Left ventricle myocardium superior (tissue), 1 donor: ENCODE measurements at places on chromosomes 13 and 19.
A peak's percentile ranks its signal among the peaks of the same experiment; 100 is the strongest.

DNA sequence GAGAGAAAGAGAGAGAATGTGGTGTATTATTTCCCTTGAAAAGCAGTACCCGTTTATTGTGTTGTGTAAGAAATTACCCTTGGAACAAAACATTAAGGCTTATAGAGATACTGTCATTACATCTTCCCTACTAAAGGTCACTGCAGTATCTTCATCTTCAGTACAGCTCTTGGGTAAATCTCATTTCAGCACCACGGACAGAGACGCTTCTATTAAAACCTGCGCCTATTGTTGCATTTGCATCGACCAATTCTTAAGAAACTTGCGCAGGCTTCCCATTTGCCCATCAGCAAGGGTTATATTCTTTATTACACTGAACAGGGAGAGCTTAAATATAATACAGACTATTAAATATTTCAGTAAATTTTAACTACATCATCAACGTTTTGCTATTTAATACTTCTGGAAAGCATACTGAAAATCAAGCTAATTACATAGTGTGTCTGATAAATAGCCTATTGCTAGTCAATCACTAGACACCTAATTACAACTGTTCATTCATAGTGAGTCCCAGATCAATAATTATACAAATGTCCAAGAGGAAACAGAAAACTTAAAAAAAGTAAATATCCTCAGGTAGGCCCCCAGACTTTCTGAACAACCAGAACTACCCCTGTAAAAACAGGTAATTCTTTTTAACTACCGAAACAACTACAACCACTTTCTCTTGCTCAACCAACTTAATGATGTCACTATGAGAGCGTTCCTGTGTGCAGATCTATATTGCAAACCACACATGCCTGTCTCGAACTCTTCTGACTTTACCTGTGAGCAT, 350.6 kb downstream of the LIG4 start:
- DNase-seq = no peak

- DNase-seq = no peak
These were observed 308.6 kb downstream of the GPC6 start for GRCh38 chr13:93535251-93535650.

DNA sequence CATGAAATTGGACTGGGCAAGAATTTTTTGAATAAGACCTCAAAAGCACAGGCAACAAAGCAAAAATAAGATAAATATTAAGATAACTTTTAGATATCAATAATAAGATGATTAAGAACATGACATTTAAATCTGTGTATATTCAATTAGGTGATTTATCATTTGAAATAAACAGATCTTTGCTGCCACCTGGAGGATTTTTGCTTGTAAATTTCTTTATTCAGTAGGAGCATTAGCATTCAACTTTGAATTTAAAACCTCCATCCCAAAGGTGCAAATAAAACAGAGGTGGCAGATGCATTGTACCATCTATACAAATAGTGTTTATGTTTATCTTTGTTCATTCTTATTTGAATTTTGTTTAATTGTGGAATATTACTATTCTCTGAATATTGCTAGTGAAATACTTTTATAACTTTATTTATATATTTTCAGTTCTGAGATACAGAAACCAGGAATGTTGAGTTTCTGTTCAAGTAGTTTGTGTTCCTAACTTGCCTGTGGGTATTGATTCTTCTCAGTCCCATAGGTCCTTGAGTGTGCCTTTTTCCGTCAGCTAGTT, 20.9 kb downstream of the COG6 start:
- DNase-seq = no peak

DNA sequence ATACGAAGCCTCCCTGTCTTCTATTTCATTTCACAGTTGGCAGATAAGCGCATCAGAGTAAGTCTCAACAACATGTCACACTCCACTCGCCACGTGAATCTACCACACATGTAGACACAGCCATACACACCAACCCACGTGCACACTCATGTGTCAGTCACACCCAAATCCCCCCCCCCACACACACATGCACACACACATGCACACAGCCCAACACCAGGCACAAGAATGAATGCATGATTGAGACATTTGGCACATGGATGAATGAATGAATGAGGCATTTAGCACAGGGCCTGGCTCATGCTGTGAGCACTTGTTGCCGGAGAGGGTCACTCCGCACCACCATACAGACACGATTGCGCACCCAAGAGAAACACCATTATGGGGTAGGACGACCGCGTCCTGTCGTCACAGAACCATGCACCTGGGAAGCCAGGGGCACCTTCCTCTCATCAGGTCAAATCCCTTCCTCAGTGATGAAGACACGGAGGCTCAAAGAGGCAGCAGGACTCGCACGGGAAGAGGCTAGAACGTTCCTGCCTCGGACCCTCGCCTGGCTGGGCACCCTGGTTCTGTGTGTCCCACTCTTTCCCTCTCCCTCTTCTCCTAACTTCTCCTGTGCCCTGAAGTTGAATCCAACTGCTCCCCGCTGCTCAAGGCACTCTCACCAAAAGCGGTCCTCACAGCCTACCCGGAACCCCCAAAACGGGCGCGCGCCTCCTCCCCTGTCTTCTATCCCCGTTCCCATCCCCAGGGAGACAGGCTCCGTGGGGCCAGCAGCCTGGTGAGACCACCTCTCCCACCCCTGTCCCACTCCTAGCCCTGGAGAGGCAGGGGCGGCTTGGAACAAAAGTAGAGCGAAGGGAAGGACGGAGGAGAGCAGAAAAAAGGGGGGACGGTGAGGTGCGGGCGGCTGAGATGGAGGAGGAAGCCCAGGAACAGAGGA, 1.3 kb downstream of the MEIS3 start:
- no peak for DNase-seq

DNA sequence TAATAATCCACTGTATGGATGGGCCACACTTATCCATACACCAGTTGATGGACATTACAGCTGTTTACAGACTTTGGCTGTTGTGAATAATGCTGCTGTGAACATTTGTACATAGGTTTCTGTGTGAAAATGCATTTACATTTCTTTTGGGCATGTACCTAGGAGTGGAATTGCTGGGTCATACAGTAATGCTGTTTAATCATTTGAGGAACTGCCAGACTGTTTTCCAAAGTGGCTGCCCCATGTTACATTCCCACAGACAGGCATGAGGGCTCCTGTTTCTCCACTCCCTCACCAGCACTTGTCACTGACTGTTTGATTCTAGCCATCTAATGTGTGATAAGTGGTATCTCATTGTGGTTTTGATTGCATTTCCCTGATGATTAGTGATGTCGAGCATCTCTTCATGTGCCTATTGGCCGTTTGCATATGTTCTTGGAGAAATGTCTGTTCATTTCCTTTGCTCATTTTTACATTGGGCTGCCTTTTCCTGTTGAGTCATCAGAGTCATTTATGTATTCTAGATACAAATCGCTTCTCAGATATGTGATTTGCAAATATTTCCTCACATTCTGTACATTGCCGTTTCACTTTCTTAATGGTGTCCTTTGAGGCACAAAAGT, 12.8 kb downstream of the TMEM255B start:
- DNase-seq = no peak

DNA sequence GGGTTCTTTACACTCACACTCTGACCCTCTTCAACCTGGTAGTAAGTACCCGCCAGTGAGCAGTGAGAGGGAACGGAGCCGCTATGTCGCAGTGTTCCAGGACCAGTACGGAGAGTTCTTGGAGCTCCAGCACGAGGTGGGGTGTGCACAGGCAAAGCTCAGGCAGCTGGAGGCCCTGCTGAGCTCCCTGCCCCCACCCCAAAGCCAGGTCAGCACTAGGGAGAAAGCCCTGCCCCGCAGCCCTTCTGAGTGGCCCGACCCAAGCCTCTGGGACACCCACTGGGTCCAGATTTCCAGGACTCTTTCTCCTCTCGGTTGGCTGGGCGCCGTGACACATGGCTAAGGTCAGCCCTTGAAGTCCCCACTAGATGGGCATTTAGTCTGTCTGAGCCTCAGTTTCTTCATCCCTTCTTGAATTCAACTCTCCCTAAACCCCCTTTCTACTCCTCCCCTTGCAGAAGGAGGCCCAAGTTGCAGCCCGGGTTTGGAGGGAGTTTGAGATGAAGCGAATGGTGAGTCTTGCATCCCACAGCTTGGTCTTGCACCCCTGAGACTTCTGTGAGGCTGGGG, 1.9 kb downstream of the OCEL1 start:
- DNase-seq = peak; percentile 33

DNA sequence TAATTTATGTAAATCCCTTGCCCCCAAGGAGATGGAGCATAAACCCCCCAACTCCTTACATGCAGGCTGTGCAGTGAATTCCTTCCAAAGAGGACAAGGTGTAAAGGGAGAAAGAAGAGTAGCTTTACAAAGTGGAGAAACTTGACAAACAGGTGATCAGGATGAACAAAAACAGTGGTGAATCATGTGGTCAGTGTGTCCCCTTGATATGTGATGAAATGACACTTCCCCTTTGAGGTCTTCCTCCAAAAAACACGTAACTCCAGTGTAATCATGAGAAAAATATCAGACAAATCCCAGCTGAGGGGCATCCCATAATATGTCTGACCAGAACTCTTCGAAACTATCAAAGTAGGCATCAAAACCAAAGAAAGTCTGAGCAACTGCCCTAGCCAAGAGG, 29.5 kb upstream of the AKT2 start:
- DNase-seq = no peak

DNA sequence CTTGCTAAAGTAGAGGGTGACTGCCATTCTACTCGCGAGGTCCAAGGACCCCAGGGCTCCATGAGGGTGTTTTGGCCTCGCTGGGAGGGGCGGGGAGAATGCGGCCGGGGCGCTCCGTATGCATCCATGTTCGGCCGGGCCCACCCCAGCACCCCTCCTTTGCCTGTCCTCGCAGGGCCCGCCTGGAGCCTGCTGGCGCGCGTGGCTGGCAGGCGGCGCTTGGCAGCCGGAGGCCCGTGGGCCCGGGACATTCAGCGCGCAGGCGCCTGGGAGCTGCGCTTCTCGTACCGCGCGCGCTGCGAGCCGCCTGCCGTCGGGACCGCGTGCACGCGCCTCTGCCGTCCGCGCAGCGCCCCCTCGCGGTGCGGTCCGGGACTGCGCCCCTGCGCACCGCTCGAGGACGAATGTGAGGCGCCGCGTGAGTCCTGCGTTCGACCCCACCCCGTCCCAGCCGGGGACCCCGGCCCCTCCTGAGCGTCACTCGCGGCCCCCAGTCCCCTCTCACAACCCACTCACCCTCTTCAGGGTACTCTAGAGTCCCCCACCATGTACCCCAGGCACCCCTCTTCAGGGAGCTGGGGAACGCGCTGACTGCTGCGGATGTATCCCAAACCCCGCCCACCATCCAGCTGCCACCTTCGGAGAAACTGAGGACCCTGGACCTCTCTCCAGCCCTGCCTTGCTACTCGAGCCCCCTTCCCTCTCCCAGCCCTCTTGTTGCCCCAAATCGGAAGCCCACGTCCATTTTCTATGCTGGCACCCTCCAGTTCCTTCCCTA, 4.1 kb downstream of the DLL3 start:
- DNase-seq = peak; percentile 79

- DNase-seq = no peak
These were observed 406.3 kb downstream of the COG6 start for GRCh38 chr13:40061466-40062450.

GRCh38 chr19:13696839-13697238, 67.5 kb upstream of the MRI1 start:
- no peak for DNase-seq

- no peak for DNase-seq
These were observed 28.2 kb upstream of the FBXL3 start for GRCh38 chr13:77055158-77055557.

DNA sequence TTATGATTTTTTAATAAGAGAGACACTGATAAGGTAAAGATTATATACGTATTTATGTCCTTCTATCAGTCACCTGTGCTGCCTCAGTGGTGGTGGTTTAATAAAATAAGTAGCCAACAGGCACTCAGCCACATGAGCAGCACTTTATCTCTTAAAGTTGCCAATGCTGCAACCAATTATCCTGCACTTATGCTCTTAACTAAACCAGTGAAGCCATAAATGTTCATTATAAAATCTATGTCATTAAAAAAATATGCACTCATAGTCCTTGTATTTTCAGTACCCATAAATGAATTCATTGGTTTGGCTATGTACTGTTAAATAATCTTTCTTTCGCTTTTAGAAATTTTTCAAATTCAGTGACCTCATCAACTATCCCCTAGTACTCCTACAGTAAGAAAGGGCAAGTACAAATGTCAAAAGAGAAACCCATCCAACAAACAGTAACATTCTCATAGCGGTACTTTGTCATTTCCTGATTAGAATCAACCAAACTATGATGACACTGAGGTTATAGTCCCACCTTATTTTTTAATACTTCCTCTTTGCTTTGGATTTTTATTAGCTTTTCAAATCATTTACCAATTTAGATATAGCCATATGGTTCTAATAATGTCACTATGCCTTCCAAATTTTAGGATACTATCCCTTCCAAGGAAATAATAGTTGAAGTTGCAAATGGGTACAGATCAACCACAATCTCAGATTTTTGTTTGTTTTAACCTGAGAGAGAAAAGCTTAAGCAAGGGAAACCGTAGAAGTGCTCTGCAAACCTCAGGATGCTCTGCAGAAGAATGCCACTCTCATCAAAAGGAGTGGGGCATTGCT, 190.9 kb downstream of the KLF12 start:
- no peak for DNase-seq

DNA sequence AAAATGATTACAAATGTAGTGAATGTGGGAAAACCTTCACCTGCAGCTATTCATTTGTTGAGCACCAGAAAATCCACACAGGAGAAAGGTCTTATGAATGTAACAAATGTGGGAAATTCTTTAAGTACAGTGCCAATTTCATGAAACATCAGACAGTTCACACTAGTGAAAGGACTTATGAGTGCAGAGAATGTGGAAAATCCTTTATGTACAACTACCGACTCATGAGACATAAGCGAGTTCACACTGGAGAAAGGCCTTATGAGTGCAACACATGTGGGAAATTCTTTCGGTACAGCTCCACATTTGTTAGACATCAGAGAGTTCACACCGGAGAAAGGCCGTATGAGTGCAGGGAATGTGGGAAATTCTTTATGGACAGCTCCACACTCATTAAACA, 9.2 kb downstream of the ZNF548 start:
- DNase-seq = no peak

- DNase-seq = no peak
These were observed 815.6 kb downstream of the UQCRFS1 start for GRCh38 chr19:28397306-28397705.

GRCh38 chr13:102710261-102710679, 15.4 kb upstream of the METTL21C start:
- no peak for DNase-seq

- DNase-seq = no peak
These were observed 56.0 kb downstream of the ZNF536 start for GRCh38 chr19:30428092-30428680.

- DNase-seq = no peak
These were observed 48.0 kb upstream of the ITM2B start for GRCh38 chr13:48185018-48185417.

- no peak for DNase-seq
These were observed 39.6 kb upstream of the C1QTNF9 start for GRCh38 chr13:24269821-24270220.

- no peak for DNase-seq
These were observed 165.7 kb upstream of the KL start for GRCh38 chr13:32850316-32851052.

- DNase-seq = no peak
These were observed 20.8 kb downstream of the RANBP3 start for GRCh38 chr19:5957170-5957569.
